ENCODE measurements at places on chromosomes 5 and 9. TPM values are rescaled to one million over a fixed set of nuclear protein-coding genes. Genes with fewer than 3 reads are reported as not detected.

FBN2 gene
- total RNA-seq, result 68.1 TPM

NR2F1 gene
- 3.5 TPM for total RNA-seq

DNA sequence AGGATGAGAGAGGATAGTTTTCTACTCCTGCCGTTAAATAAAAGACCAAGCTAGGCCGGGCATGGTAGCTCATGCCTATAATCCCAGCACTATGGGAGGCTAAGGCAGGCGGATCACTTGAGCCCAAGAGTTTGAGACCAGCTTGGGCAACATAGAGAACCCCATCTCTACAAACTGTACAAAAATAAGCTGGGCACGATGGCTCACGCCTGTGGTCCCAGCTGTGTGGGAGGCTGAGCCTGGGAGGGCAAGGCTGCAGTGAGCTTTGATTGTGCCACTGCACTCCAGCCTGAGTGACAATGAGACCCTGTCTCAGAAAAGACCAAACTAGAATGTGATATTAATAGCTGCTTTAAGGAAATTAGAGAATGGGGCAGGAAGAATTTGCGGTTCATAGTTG, 158.4 kb downstream of the NIPBL start:
- DNase-seq, result no peak

GRCh38 chr9:85077944-85078343, 408.4 kb downstream of the NTRK2 start:
- DNase-seq, result no peak

AQP7 gene
- not detected for total RNA-seq

DNA sequence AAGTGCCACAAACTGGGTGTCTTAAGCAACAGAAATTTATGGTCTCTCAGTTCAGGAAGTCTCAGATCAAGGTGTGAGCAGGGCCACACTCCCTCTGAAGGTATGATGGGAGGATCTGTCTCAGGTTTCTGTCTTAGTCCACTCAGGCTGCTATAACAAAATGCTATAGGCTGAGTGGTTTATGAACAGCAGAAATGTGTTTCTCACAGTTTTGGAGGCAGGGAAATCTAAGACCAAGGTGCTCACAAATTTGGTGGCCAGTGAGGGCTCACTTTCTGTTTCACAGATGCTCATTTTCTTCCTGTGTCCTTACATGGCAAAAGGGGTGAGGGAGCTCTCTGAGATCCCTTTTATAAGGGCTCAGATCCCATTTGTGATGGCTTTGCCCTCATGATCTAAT, 281.4 kb downstream of the CWC27 start:
- no peak for DNase-seq

GRCh38 chr5:137279521-137280231, 219.4 kb downstream of the SPOCK1 start:
- no peak for DNase-seq
